ENCODE measurements at places on chromosomes 7 and 10.

DNA sequence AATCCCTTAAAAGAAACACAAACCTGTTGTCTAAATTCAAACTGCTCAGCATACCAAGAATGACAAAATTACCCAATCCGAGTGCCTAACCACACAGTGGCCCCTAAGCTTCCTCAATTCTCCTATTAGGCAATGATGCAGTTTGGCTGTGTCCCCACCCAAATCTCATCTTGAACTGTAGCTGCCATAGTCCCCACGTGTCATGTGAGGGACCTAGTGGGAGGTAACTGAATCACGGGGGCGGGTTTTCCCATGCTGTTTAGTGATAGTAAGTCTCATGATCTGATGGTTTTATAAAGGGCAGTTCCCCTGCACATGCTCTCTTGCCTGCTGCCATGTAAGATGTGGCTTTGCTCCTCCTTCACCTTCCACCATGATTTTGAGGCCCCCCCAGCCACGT lies 21.9 kb downstream of the PSAP start:
- no peak for DNase-seq

GRCh38 chr7:11458736-11459483 lies 373.1 kb downstream of the THSD7A start:
- no peak for DNase-seq

DNA sequence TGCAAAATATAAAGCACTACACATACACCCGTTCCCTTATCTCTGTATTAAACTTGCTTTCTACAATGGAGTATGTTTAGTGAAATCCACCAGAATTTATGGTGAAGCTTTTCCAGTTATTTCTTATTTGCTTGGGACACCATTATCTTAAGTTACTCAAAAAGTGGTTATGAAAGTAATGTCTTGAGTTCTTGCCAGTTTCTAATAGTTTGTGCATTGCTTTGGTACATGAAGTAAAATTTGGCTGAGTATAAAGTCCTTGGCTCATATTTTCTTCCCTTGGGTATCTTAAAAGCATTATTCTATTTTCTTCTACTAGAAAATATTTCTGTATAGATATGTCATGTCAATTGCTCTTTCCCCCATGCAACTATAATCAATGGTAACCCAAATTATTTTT lies 85.2 kb downstream of the POLR1F start:
- DNase-seq: no peak

- DNase-seq: no peak
Measured at GRCh38 chr7:83415840-83416239, 233.1 kb downstream of the SEMA3E start.

GRCh38 chr10:3467052-3467951 lies 294.7 kb upstream of the PITRM1 start:
- DNase-seq: no peak

- DNase-seq: no peak
Measured at GRCh38 chr7:48992816-48993215, 68.5 kb downstream of the CDC14C start.

- no peak for DNase-seq
Measured at GRCh38 chr7:144378651-144379050, 23.4 kb downstream of the ARHGEF5 start.

DNA sequence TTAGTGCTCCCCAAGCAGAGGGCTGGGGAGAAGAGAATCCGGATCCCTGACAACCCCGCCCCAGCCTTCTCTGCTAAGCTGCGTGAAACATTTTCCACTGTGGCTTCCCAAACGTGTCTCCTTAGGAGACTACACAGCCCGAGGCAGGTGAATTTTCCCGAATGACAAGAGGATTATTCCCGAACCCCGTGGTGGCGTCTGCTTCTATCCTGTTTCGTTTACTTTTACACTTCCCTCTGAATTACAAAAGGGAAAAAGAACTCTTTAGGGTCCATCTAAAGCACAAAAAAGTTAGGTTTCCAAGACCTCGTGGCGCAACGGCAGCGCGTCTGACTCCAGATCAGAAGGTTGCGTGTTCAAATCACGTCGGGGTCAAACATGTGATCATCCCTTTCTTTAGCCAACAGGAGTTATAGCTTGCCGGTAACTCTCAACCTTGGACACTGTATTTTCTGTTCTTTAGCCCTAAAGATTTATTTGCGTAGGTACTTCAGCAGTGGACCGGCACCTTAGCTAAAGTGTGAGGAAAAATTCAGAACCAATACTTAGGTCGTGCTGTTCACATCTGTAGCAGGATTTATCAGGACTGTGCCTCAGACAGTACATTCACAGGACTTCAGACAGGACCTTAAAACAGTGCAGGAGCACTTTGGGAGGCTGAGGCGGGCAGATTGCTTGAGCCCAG lies 3.2 kb upstream of the ZNF789 start:
- DNase-seq: no peak

DNA sequence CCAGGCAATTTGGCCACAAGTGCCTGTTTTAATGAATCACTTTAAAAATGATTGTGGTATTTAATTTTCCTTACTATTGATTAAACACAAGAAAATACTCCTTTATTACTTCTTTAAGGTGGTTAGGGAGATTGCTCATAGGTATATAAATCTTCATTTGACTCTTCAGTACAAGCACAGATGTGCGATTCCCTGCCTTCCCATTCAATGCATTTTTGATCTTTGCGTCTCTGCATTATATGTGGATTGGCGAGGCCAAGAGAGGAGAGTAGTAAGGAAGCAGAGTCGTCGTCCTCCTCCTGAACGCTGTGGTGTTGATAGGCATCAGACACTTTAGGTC lies 683.7 kb downstream of the LRMDA start:
- DNase-seq: no peak

- no peak for DNase-seq
Measured at GRCh38 chr7:81234896-81235295, 316.0 kb upstream of the SEMA3C start.

- DNase-seq: peak; percentile 13
Measured at GRCh38 chr10:101725296-101726114, 30.5 kb upstream of the FBXW4 start.

DNA sequence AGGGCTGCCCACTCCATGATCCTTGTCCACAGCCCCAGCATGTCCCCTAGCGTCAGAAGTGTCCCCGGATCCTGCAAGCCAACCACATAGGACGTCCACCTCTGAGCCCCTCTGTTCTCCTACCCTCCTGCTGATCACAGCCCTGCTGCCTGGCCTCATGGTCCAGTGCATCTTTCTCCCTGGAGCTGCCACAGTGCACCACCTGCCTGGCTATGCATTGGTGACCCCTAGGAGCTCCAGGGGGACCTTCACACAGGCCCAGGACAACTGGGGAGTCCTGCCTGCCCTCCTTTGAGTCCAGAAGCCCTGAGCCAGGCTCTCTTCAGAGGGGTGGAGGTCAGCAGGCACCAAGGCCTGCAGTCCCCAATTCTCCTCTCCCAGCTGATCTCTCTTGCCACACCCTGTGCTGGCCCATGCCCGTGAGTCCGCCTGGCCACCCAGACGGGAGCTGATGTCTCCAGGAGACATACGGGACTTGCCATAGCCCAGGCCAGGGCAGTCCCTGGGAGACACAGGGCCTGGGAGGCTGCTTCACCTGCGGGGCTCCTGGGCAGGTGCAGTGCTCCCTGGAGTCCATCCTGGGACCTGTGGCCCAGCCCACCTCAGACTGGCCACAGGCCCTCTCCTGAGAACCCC lies 77.4 kb upstream of the RET start:
- no peak for DNase-seq

- DNase-seq: peak; percentile 57
Measured at GRCh38 chr7:139829025-139829774, at the start of gene TBXAS1. Gene TBXAS1 (plus strand): TSS chr7:139829264. CDS start chr7:139829391, 127 bp downstream.

DNA sequence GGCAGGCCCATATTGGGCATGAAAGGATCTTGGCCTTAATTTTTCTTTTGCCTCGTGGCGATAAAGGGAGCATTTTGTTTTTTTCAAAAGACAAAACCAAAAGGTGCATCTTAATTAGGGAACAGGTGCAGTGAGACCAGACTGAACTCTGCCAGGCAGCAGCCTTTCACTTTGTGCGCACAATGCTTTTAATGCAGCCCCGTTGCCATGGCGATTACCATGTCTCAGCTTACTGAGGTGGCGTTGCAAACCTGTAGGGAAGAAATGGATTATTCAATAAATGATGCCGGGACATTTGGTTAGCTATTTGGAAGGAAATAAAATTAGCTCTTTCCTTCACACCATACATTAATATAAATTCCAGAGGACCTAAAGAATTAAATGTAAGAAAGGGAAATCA lies 61.9 kb downstream of the MYL10 start:
- no peak for DNase-seq

All from GM06990 (cell line).